ENCODE measurements at places on chromosomes 1 and 21.
A peak's percentile ranks its signal among the peaks of the same experiment; 100 is the strongest.

DNA sequence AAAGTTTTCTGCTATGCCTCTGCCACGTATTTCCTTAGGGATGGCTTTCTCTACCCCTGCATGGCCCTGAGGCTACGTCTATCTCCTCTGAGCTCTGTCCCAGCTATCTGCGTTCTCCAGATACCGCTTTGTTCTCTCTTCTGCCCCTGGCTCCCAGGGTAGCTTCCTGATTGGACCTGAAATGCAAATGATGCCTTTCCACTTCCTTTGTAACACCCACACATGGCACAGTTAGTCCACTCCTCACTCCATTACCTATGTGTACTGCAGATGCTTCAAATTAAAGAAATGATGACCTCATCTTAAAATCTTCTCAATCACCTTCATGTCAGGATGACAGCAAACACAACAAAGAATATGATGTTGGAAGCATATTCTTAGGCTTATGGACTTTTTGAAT, 138.6 kb upstream of the POGK start:
- DNase-seq: no peak

GRCh38 chr1:51708911-51709760, 92.2 kb downstream of the OSBPL9 start:
- no peak for DNase-seq

GRCh38 chr1:55049914-55050278, 10.5 kb downstream of the PCSK9 start:
- no peak for DNase-seq

DNA sequence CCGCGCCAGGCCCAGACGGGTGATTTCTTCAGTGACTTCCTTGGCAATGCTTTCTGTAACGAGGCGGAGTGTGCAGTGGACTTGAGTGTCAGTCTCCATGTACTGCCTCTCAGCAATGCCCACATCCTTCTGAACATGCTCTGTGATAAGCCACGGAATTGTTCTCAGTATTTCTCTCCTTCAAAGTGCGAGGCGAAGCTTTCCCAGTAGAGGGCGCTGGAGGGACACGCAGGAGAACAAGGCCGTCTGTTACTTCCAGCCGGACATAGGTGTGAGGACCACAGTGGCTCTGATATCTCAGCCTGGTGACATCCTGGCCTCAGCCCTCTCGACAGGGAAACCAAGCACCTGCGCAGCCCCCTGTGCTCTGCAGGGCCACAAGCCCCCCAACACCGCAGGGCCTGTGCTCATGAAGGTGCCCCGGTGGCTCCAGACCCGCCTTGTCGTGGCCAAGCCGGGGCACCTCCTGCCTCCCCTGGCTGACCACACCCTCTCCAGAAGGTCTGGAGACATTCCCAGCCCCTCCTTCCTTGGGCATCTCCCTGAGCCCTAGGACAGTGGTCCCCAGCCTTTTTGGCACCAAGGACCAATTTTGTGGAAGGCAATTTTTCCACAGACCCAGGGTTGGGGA, 46.1 kb upstream of the BACE2 start:
- DNase-seq: peak; percentile 86

DNA sequence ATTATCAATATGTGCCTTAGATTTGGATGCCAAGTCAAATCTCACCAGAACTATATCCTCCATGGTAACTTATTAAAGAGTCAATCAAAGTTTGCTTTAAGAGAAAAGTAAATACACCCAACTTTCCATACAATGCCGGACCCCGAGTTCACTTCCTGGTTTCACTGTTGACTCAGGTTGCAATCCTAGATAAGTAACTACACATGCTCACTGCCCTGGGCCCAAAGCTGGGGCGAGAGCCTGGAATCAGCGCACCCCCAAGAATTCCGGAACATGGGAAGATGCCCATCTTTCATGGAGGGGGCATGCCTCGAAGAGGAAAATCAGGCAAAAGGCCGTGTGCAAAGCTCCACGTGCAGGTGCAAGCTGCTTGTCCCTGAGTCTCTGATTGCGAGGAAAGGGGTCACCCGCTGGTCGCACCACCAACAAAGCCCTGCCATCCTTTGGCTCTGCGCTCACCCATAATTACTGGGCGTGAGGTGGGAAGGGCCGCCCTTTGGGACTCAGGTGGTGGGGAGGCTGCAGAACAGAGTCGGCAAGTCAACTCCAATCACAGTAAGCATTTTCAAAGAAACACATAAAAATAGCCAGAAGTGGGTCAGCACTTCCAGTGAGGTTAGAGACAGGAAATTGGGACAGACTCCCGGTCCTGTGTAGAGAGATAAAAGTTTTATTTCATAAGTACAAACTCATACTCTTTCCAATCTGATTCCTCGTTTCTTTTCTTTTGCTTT, 167.7 kb downstream of the TOMM20 start:
- peak; percentile 61 for DNase-seq

- no peak for DNase-seq
Observed at GRCh38 chr1:181804989-181805388, 256.5 kb downstream of the ZNF648 start.

- DNase-seq: no peak
Observed at GRCh38 chr1:11541956-11542355, 63.0 kb downstream of the DISP3 start.

DNA sequence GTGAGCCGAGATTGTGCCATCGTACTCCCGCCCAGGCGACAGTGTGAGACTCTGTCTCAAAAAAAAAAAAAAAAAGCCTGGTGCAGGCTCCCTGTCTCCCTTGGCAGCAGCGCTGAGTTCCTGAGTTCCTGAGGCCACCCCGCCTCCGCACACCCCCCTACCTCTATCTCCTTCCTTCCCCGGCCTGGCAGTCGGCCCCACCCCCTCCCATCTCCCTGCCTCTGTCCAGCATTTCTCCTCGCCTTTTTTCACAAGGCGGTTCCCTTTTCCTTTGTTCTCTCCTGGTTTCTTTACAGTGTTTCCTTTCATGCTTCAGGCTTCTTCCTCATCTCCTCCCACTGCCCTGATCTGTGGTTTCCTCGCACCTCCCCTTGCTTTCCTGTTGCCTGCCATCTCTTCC, 2.7 kb downstream of the RORC start:
- peak; percentile 72 for DNase-seq

DNA sequence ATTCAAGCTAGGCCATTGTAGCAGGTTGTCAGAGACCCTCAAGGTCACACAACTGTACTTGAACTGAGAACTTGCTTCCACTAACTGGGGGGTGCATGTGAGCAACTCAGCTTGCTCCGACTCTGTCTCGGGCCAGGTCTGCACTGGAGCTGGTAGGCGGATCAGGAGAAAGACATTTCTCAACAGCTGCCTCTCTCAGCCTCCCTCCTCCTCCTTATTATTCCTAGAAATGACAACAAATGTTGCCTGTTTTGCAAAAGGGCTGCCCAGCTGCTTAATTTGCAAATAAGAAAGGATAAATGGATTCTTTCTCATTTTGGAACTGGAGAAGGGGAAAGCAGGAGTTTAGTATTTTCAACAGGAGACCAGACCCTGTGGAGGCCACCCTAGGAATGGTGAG, 140.5 kb downstream of the RHOU start:
- DNase-seq: no peak

GRCh38 chr21:42614811-42615351, 38.5 kb upstream of the PDE9A start:
- DNase-seq: no peak

DNA sequence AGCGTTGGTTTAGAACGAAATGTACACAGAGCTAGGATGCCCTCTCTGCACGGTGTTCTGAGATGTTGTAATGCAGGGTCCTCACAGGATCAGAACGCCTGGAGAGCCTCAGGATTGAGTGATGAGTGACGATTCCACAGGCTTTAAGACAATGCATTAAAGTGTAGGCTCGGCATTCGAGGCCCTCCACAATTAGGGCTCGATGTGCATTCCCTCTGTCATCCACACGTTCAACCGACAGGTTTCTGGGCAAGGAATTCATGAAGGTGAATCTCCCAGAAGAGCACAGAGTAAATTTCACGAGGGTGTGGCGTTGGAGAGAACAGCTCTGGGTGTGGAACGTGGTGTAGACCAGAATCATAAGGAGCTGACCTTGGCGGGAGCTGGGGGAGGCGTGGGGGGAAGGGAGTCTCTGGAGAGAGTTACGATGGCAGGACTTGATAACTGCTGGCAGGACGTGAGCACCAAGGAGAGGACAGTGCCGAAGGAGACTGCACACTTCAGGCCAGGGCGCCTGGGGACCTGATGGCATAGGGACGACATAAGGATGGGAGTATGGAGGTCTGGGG, 51.0 kb upstream of the EFHD2 start:
- no peak for DNase-seq

DNA sequence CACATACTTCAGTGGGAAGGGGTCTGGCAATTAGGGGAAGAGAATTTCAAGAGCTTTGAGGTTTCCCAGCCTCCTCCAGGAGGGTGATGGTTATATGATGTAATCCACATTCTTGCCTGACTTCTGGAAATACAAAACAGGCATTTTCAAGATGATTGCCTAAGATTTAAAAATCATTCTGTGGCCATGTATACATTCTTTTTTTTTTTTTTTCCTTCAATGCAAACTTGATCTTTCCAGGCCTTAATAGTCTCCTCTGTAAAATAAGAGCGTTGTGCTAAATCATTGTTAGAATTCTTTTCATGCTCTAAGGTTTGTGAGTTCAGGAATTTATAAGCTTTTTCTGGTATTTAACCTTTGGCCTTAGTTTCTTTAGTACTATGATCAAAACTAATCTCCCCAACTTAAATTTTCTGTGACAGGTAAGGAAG, 192.3 kb upstream of the HMCN1 start:
- DNase-seq: peak; percentile 58

DNA sequence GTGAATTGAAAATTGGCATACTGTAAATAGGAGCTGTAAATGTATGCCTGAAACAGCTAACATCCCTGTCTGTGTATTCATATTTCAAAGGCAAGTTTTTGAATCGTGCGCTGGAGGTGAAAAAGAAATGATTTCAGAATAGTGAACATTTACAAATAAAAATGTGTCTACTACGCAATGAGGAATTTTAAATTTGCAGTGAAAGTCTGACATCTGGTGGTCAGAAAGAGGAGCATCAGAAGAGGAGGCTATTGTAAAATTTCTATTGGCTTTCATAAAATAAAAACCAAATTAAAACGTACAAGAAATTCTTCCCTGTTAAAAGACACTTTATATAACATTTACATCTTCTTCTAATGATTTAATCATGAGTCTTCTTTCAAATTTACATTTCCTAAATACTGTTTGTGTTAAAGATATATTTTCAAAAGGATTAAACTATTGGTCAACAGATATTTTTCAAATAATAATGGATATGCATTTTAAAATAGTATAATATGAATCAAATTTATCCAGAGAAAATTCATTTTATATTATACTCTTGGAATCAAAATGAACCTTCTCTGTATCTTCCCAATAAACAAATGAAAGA, 113.7 kb upstream of the RRP15 start:
- peak; percentile 52 for DNase-seq

DNA sequence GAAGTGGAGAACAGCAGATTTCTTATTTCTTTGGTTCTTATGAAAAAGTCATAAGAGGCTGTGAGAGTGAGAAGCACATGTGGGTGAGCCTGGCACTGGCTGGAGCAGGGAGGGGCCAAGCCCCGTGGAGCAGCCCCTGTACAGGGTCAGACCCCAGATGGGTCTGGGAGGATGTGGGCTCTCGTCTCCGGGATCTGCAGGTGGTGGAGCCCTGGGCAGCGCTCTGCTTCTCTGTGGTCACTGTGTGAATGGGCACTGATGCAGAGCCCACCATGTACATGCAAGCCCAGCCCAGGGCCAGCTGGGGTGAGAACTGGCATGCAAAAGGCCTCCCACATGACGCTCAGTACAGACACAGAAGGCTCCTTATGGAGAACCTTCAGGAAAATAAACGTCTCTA, 67.6 kb downstream of the SIM2 start:
- DNase-seq: no peak

GRCh38 chr1:29237129-29237821, 953 bp downstream of the PTPRU start:
- peak; percentile 52 for DNase-seq

GRCh38 chr1:54477153-54477561, 70.9 kb upstream of the ACOT11 start:
- no peak for DNase-seq

- no peak for DNase-seq
Observed at GRCh38 chr1:154417338-154417608, 12.1 kb downstream of the IL6R start.

- no peak for DNase-seq
Observed at GRCh38 chr1:12665511-12665910, 21.6 kb downstream of the AADACL4 start.

GRCh38 chr1:68497358-68497698, 446 bp upstream of the DEPDC1 start:
- no peak for DNase-seq

GRCh38 chr1:53574621-53575020, 115.4 kb downstream of the DMRTB1 start:
- no peak for DNase-seq

- no peak for DNase-seq
Observed at GRCh38 chr1:219507437-219507836, 105.5 kb downstream of the ZC3H11B start.

DNA sequence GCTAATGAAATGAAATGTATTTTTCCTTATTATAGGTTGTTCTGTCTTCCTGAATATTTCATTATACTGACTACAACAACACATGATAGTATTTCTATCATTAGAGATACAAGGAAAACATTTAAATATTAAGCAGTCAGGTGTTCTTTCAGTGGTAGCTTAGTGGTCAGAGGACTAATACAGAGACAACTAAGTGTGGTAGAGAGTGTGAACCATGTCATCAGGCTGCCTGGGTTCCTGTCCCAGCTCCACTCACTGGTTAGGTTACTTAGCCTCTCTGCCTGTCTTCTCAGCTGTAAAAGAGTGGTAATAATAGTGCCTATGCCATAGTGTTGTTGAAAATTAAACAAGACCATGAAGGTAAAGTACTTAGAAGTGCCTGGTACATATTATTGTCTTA, 3.9 kb downstream of the UAP1 start:
- no peak for DNase-seq

- DNase-seq: no peak
Observed at GRCh38 chr1:235766794-235767285, 99.9 kb downstream of the LYST start.

GRCh38 chr1:228268881-228269265, 61.0 kb downstream of the OBSCN start:
- no peak for DNase-seq

DNA sequence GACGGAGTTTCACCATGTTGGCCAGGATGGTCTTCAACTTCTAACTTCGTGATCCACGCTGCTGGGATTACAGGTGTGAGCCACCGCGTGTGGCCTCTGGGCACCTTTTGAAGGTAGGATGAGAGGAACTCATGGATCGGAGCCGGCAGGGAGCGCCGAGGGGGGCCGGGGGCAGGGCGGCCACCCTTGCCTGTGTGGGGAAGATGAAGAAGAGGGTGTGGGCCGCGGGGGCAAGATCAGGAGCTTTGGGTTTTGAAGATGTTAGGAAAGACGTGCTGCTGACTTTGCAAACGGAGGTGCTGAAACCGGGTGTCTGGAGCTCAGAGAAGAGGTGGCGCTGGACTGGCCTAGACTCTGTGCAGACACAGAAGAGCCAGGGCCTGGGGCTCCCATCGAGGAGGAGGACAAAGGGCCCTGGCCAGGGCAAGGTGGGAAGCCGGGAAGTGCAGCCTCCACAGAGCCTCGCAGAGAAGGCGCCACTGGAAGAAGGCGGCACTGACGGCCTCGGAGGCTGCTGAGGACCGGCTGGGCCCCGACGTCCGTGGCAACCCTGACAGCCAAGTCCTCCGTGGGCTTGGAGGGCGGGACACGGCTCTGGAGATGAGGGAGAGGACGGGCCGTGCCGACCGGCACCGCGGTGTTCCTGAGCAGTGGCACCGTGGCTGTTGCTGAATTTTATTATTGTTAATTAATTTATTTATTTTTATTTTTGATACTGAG, 13.7 kb downstream of the RNF223 start:
- no peak for DNase-seq

GRCh38 chr1:47013293-47013692, 10.2 kb upstream of the CYP4X1 start:
- DNase-seq: no peak

- no peak for DNase-seq
Observed at GRCh38 chr21:38136201-38136600, 120.6 kb upstream of the KCNJ15 start.

Measured in suppressor macrophage (primary cell).